ENCODE measurements at places on chromosomes 1 and 21.

GRCh38 chr1:219372916-219373615, 199.4 kb downstream of the LYPLAL1 start:
- no peak for DNase-seq

DNA sequence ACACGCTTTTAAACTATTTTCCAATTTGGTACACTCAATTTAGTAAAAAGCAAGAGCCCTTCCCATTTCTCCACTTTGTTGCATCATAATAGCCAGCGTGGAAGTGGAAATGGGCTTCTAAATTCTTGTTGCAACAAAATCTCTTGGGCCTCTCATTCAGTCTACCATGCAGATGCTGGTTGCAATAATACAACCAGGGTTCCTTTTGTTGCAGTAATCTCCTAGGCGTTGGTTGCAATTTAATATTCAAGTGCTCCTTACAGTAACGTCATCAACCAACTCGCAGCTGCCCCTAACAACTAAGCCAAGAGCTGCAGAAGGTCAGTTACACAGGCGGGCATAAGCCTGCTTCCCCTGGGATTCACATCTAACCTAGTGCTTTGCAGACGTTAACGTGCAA, 2.7 kb upstream of the HDGF start:
- peak; percentile 14 for DNase-seq

GRCh38 chr21:28421716-28422524, 570.8 kb downstream of the LTN1 start:
- DNase-seq, result no peak

- DNase-seq, result no peak
These were observed 49.7 kb downstream of the MYSM1 start for GRCh38 chr1:58650141-58650540.

- DNase-seq, result no peak
These were observed 26.4 kb downstream of the OPTC start for GRCh38 chr1:203520315-203520714.

- DNase-seq, result no peak
These were observed 3.9 kb upstream of the KCNA2 start for GRCh38 chr1:110610084-110610483.

GRCh38 chr1:11291049-11291448, 18.1 kb downstream of the UBIAD1 start:
- no peak for DNase-seq

GRCh38 chr1:59193443-59194093, 103.3 kb upstream of the FGGY start:
- DNase-seq, result no peak

- DNase-seq, result no peak
These were observed 96.0 kb upstream of the BMP8A start for GRCh38 chr1:39395357-39395831.

- DNase-seq, result no peak
These were observed 48.5 kb upstream of the SAMD13 start for GRCh38 chr1:84253036-84253435.

DNA sequence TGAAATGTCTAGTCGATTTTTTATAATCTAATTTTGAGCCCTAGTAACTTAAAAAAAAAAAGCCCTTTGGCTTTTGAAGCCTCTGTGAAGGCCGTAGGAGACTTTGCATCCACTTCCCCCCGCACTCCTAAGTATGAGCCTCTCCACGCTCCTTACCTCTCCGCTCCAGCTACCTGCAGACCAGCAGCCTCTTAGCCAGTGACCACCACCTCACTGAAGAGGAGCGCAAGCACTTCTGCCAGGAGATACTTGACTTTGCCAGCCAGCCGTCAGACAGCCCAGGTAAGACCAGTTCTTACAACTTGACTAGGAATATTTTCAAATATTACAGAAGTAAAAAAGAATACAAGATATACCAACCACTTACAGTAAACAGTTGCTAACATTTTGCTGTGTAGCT, 27.4 kb upstream of the PWP2 start:
- no peak for DNase-seq

- no peak for DNase-seq
These were observed 16.1 kb downstream of the FH start for GRCh38 chr1:241503444-241503843.

GRCh38 chr1:6475381-6476133, 9.6 kb upstream of the TNFRSF25 start:
- DNase-seq, result peak; percentile 81

GRCh38 chr1:201503397-201504176, 3.3 kb downstream of the CSRP1 start:
- no peak for DNase-seq

DNA sequence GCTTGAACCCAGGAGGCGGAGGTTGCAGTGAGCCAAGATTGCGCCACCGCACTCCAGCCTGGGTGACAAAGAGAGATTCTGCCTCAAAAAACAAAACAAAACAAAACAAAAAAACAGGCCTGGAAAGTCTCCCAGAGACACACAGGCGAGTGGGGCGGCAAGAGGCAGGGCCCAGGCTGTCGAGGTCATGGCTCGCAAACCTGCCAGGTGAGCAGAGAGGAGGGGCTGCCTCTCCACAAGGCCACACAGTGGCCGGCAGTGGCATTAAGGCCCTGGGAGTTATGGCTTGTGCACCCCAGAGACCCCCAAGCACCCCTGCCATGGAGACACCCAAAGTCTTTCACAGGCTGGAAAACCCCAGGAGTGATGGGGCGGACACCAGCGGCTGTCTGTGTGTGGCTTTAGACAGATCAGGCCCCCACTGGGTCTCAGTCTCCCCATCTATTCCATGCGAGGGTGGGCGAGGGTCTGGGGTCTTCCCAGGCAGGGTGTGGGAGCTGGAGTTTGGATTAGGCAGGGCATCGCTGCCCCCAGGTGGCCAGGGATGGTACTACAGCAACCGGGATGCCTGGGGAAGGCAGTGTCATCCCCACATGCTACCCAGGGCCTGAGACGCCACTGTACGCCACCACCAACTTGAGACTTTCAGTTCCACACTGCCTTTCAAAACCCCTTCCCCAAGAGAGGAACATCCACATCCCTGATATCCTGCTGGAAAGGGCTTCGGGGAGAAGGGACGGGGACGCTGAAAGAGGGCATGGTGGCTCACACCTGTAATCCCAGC, 7.3 kb upstream of the CTRC start:
- DNase-seq, result peak; percentile 83

- no peak for DNase-seq
These were observed 80.9 kb downstream of the ATP1A1 start for GRCh38 chr1:116453906-116454305.

DNA sequence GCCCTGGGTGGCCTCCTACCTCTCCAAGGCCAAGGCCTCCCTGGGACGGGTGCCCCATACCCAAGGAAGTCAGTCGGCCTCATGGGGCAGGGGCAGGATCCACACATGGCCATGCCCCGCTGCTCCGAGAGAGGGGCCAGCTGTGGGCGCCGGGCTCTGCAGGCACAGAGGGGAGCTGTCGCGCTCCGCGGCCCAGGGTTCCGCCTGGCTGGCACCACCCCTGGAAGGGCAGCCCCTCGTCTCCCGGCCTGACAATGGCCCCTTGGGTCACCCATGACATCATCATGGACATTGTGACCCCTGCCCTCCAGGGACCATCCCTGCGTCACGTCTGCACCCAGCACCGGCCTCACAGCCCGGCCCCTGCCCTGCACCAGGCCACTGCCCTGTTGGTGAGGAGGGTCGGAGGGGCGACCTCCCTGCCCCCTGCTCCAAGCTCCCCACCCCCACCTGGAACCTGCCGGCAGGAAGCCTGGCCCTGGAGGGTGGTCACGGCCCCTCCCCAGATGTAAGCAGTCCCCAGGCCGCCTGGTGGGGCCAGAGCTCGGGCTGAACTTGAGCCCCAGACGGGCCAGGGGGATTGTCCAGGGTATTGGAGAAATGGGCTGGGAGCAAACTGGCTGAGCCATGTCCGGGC, 5.8 kb downstream of the TTLL10 start:
- DNase-seq, result no peak

Measured in Right ventricle myocardium superior (tissue), 1 donor.